RCC 7860 (cell line): ENCODE measurements at places on chromosomes 1 and 21.

DNA sequence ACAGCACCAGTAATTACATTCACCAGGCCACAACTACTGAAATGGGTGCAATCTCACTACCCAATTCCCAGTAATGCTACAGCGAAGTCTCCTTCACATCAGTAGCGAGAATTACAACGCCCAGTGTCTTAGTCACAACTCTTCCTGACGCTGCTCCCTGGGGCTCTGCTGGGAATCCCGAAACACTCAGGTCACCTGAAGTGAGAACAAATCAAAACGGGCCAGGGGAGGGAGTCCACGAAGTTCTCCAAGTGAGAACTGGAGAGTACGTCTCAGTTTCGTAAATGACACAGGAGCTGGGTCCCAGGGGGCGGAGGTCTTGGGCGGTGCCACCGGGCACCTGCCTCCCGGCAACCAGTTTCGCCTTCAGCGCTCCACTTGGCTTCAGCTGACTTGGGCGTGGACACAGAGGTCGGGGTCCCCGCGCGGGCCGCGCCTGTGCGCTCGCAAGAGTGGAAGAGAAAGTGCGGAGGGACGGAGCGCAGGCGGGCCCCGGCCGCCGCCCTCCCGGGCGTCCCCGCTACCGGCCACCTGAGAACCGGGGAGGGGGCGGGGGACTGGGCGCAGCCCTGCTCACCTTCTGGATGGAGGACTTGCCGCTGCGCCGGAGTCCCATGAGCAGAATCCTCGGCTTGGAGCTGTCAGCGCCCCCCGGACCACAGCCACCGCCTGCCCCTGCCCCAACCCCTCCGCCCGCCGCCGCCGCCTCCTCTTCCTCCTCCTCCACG lies 575 bp downstream of the RRAGC start:
- peak; percentile 41 for DNase-seq

GRCh38 chr1:194865383-194865782 lies 1679.0 kb upstream of the B3GALT2 start:
- no peak for DNase-seq

DNA sequence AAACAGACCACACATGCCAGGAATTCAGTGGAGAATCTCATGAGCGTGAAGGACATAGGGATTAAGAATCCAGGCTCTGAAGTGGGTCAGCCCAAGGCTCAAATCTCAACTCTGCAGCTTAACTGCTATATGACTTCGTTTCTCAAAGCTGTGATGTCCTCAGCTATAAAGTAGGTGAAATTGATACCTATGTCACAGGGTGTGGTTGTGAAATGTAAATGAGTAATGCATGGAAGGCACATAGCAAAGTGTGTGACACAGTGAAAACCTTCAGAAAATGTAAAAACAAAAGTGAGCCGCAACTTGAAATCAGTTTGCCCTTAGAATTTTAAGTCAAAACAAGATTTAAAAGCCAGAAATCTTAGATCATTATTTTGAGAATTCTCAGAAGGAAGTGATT lies 145.7 kb upstream of the PRMT6 start:
- no peak for DNase-seq

- DNase-seq, result peak; percentile 20
These were observed 35.3 kb downstream of the DTL start for GRCh38 chr1:212070720-212071302.

- no peak for DNase-seq
These were observed 57.7 kb downstream of the NTNG1 start for GRCh38 chr1:107198561-107198960.

GRCh38 chr1:168408539-168408865 lies 127.8 kb downstream of the TBX19 start:
- peak; percentile 30 for DNase-seq

DNA sequence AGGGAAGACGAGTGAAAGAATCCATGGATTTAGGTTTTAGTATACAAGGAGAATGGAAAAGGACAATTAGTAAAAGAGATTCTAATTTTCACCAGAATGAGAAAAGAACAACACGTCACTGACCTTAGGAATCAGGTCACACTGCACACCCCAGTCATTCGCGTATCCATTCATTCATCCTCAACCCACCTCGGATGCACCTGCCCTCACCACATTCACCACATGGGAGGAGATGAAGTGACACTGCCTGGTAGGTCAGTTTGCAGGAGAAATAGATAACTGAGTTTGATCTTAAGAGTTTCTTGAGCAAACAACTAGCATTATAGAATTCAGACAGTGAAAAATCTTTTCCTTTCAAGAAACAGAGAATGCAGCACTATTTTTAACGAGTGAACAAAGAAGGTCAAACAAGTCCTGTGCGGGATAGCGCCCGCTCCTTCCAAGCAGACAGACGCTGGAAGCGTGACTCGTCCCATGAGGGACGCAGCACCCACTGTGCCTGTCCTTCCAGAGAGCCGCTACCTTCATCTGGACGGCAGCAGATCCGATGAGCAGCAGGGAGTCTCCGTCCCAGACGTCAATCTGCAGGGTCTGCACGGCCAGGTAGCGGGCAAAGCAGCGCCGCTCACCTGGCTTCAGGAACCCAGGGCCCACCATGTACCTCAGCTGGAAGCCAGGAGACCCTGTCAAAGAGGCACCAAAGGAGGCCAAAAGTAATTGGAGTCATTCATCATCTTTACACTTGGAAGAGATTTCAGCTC lies 101.7 kb downstream of the NPHP4 start:
- no peak for DNase-seq

DNA sequence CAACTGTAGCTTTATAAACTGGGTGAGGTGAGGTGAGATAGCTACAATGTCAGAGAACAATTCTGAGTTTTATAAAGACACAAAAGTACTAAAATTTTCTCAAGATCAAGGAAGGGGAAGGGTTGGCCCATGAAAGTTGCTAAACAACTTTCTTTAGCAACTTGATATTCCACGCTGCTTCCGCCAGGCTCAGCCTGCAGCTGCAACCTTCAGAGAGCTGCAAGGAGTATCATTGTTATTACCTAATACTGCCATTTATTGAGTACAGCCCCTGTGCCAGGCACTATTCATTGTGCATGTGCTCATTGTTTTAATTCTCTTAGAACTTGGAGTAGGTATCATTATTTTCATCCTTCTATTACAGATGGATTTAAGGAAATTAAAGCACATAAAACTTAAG lies 34.1 kb upstream of the SUCO start:
- no peak for DNase-seq

GRCh38 chr1:105416261-105416660 lies 1640.2 kb upstream of the PRMT6 start:
- no peak for DNase-seq

DNA sequence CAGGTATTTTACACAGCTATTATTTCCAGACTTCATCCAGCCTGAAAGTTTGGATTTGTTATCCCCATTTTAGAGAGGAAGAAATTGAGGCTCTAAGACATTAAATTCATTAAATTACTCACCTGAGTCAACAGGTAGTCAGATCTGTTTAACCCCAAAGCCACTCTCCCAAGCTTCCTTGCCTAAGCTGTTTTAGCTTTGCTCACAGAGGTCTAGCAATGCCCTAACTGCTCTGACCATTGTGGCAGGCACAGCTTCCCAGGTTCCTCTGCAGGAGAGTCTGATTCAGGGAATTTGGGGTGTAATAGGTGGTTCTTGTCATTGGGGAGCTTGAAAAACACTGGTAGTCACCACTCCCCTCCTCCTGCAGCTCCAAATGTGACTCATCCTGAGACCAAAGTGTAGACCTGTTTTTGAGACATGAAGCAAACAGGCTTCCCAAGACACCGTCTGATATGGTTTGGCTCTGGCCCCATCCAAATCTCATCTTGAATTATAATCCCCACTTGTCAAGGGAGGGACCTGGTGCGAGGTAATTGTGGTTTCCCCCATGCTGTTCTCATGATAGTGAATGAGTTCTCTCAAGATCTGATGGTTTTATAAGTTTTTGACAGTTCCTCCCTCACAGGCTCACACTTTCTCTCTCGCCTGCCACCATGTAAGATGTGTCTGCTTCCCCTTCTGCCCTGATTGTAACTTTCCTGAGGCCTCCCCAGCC lies 142.8 kb upstream of the DNAH14 start:
- DNase-seq, result no peak

- DNase-seq, result peak; percentile 81
These were observed 28.3 kb downstream of the SCP2 start for GRCh38 chr1:52955129-52955970.

- DNase-seq, result no peak
These were observed 85.1 kb downstream of the KCNN3 start for GRCh38 chr1:154784924-154785531.

GRCh38 chr1:154846565-154847442 lies 23.3 kb downstream of the KCNN3 start:
- DNase-seq, result no peak

GRCh38 chr1:48691429-48692001 lies 85.2 kb downstream of the BEND5 start:
- no peak for DNase-seq

DNA sequence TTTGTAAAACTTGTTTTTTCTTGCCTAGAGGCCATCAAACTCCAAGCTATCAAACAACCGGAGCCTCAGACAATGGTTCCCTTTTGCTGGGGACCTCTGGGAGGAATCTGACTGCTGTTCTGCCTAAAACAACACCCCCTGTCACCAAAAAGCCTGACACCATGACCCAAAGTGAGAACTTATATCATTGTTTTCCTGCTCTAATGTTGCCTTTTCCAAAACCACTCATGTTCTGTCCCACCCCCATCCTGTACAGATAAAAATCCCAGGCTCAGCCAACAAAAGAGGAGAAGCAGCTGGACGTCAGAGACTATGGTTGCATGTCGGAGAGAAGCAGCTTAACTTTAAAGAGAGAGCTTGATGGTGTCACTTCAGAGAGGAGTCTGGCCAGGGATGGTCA lies 327.2 kb upstream of the CXADR start:
- DNase-seq, result no peak

DNA sequence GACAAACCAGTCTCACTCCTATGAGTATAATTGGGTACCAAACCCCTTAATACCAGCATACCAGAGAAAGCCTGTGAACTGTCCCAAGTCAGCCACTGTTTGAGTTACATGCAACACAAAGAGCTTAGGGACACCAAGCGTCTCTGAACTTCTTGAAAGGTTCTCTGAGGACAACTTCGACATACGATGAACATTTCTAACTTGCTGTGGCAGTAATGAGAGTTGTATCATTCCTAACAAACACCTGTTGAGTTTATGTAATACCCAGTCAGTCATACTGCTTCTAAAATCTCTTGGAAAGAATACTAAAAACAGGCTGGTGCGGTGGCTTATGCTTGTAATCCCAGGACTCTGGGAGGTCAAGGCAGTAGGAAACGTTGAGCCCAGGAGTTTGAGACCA lies 18.4 kb downstream of the CCT8 start:
- DNase-seq, result no peak

DNA sequence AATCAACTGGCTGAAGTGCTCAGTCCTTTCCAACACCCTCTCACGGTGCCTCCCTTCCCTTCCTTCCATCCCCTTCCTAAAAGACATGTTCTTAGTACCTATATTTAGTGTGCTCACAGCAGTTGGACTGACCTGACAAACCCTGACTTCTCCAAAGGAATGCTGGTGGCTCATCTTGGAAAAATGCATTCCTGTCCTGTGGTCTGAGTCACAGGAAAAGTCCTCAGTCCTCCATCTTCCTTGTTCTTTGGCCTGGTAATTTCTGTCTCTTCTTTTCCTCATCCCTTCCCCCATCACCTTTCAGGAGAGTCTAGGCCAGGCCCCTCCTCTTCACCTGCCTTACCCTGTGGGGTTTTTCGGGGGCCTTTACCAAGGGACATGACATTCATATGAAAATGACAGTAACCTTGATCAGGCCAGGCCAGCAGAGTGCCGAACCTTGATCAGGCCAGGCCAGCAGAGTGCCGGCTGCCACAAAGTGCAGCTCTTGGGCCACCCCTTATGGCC lies 7.2 kb downstream of the ATP1B1 start:
- DNase-seq, result peak; percentile 98

GRCh38 chr1:234214129-234214910 lies 158.9 kb upstream of the COA6 start:
- DNase-seq, result no peak

- peak; percentile 75 for DNase-seq
These were observed 44.5 kb upstream of the CCDC190 start for GRCh38 chr1:162905174-162906158.

GRCh38 chr1:11738783-11739182 lies 2.8 kb downstream of the AGTRAP start:
- no peak for DNase-seq

- DNase-seq, result no peak
These were observed 268.6 kb upstream of the RGS18 start for GRCh38 chr1:191889623-191890003.

DNA sequence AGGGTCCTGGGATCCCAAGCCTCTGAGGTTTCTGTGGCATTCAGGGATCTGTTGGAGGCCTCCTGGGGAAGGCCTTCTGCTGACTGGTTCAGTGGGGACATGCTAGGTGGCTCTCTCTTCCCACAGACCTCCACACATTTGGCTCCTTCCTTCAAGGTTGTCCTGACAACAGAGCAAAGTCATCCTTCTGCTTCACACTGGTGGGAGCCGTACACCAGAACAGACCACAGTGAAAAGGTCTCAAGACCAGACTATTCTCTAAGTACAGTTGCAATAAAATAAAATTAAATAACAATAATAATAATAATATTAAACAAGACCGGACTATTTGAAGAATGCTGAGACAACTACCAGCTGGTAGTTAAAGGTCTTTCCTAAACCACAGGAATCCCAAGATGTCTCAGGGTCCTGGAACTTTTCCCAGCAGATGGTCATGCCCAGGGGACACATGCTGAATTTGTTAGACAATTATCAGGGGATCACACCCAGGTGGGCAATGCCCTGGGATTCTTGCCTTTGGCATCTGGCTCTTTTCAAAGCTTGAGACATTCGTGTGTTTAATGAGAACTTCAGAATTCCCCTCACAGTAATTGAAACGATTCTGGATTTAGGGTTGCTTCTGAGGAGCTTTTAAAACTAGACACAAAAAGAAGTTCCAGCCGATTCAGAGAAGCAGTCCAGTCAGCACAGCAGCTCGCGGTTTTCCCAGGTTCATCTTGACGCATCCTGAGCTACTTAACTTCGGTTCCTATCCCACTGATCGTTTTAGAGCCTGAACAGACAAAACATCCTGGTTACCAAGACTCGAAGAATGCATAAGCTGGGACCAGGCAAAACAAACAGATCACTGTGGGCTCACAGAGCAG lies 22.9 kb downstream of the HTR1D start:
- peak; percentile 98 for DNase-seq

GRCh38 chr1:173479649-173480048 lies 2.5 kb downstream of the PRDX6 start:
- no peak for DNase-seq

DNA sequence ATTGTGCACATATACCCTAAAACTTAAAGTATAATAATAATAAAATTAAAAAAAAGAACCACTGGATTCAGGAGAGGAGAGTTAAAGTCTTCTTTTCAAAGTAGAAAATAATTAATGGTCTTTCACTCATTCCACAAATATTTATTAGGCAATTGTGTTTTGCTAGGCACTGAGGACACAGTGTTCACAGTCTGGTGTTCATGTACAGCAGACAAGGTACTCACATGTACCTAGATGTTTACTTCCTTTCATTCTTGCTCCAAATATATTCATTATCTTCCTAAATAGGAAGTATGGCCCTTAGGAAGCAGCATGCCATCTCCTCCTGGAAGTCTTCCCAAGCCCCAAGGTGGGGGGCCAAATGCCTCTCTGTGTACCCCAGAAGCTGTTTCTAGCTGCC lies 265.0 kb downstream of the NPHP4 start:
- DNase-seq, result no peak

GRCh38 chr1:59261537-59261936 lies 35.4 kb upstream of the FGGY start:
- no peak for DNase-seq

- DNase-seq, result peak; percentile 51
These were observed 3.1 kb upstream of the ARHGEF2 start for GRCh38 chr1:155981266-155982088.

GRCh38 chr1:47942240-47942629 lies 55.0 kb downstream of the TRABD2B start:
- DNase-seq, result peak; percentile 75

GRCh38 chr1:118896416-118896815 lies 91.7 kb downstream of the TBX15 start:
- DNase-seq, result no peak
